ENCODE measurements at places on chromosomes 2 and 18. TPM values are rescaled to one million over a fixed set of nuclear protein-coding genes. Genes with fewer than 3 reads are reported as not detected.
A peak's percentile ranks its signal among the peaks of the same experiment; 100 is the strongest.

DYNAP gene
- not detected for total RNA-seq

- no peak overlapping the region for H3K4me3 ChIP-seq
- no peak overlapping the region for H3K27ac ChIP-seq
- H3K36me3 ChIP-seq = no peaks in the 10 kb centered on the region
- H3K27me3 ChIP-seq = no peaks in the 10 kb centered on the region
Measured at GRCh38 chr2:109446278-109447131, 167.3 kb downstream of the SEPTIN10 start.

- peaks cover 52% of the 10 kb centered on the region for H3K4me1 ChIP-seq
- peaks cover 15% of the 10 kb centered on the region for H3K27me3 ChIP-seq
- H3K36me3 ChIP-seq = peaks cover 3% of the 10 kb centered on the region
- peak overlapping the region; percentile 65 for H3K27ac ChIP-seq
- peak overlapping the region; percentile 65 for H3K4me3 ChIP-seq
- DNase-seq = peak; percentile 72
Measured at GRCh38 chr18:76720683-76721082, 101.7 kb upstream of the ZNF236 start.

GRCh38 chr2:179348906-179349305, 84.3 kb upstream of the SESTD1 start:
- H3K36me3 ChIP-seq = no peaks in the 10 kb centered on the region
- no peak for DNase-seq
- H3K27me3 ChIP-seq = peaks cover 5% of the 10 kb centered on the region

DNA sequence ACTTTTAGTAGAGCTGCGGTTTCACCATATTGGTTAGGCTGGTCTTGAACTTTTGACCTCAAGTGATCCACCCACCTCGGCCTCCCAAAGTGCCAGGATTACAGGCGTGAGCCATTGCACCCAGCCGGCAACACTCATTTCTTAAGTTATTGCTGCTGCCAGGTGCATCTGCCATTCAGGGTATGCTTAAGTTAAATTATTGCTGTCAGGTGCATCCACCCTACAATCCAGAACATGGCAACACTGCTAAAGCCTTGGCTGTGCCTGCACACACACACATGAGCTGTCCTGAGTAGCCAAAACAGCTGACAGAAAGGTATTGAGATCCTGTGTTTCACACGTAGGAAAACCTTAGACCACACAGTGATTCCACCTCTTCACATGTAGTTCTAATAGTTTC, 148.2 kb downstream of the FAM161A start:
- H3K27me3 ChIP-seq = peaks cover 3% of the 10 kb centered on the region
- no peak for DNase-seq
- no peak overlapping the region for H3K27ac ChIP-seq
- H3K4me1 ChIP-seq = peaks cover 3% of the 10 kb centered on the region
- no peak overlapping the region for H3K4me3 ChIP-seq

- H3K27ac ChIP-seq = no peak overlapping the region
- no peaks in the 10 kb centered on the region for H3K36me3 ChIP-seq
- H3K27me3 ChIP-seq = no peaks in the 10 kb centered on the region
- H3K4me1 ChIP-seq = no peaks in the 10 kb centered on the region
- no peak for DNase-seq
Measured at GRCh38 chr18:7000484-7001096, 117.0 kb downstream of the LAMA1 start.

DNA sequence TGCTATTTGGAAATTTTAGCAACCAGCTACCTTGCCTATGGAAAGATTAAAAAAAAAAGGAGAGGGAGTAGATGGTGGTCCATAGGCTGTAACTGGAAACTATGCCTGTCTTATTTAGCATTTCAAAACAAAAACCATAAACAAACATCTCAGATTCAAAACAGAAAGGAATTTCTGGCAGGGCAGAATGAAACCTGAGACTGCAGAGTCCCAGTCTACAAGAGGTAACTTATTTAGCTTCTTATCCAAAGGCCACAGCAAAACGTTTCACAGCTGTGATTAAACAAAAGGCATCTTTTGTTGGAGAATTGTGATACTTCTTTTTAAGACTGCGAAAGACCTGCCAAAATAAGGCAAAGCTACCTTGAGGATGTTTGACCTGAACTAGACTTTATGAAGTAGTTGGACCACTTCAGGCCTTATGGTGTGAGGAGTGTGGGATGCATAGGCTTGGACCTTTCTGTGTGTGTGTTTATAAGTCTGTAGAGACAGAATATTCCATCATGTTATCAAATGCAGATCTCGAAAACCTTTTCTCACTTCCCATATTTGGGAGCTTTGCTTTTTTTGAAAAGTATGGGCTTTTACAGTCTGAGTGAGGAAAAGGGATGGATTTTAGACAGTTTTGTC, 11.0 kb downstream of the CRIM1 start:
- no peaks in the 10 kb centered on the region for H3K36me3 ChIP-seq
- H3K27ac ChIP-seq = no peak overlapping the region
- peak; percentile 20 for DNase-seq

LHCGR gene
- total RNA-seq = not detected

All from activated CD4-positive, alpha-beta T cell treated with anti-CD3 and anti-CD28 coated beads, Interleukin-2, amount 10 ng/mL, durations not matched to agents 24 days and 14 days (primary cell).